Purkinje cell (primary cell): ENCODE measurements at places on chromosomes 4 and X. TPM values are rescaled to one million over a fixed set of nuclear protein-coding genes. Genes with fewer than 3 reads are reported as not detected.

PLP1 gene
- 23.2 and 43.0 TPM in 2 replicates for polyA plus RNA-seq

PABPC5 gene
- polyA plus RNA-seq: 6.8 and 9.2 TPM in 2 replicates

TMEM271 gene
- polyA plus RNA-seq: 2.7 TPM in 1 of 2 replicates, not detected in the other

ARHGAP10 gene
- 1.6 and 2.2 TPM in 2 replicates for polyA plus RNA-seq

CYSLTR1 gene
- polyA plus RNA-seq: 0.08 and 1.1 TPM in 2 replicates

CFI gene
- not detected in 2 replicates for polyA plus RNA-seq

LONRF3 gene
- 0.99 and 1.3 TPM in 2 replicates for polyA plus RNA-seq

PSAPL1 gene
- polyA plus RNA-seq: not detected in 2 replicates

POF1B gene
- not detected in 2 replicates for polyA plus RNA-seq

EDA gene
- 0.52 and 3.0 TPM in 2 replicates for polyA plus RNA-seq

SPANXB1 gene
- polyA plus RNA-seq: not detected in 2 replicates

NIPAL1 gene
- polyA plus RNA-seq: 0.50 and 0.80 TPM in 2 replicates

ZNF711 gene
- 24.8 and 26.3 TPM in 2 replicates for polyA plus RNA-seq

GLUD2 gene
- 0.44 and 2.1 TPM in 2 replicates for polyA plus RNA-seq

AVPR2 gene
- polyA plus RNA-seq: not detected in 2 replicates

SLC39A8 gene
- 3.5 and 4.7 TPM in 2 replicates for polyA plus RNA-seq

TAF7L gene
- polyA plus RNA-seq: 0.18 TPM in 1 of 2 replicates, not detected in the other

FAAH2 gene
- 5.6 and 13.7 TPM in 2 replicates for polyA plus RNA-seq

PHOX2B gene
- polyA plus RNA-seq: not detected in 2 replicates
